ENCODE measurements at places on chromosomes 6 and 20.

DNA sequence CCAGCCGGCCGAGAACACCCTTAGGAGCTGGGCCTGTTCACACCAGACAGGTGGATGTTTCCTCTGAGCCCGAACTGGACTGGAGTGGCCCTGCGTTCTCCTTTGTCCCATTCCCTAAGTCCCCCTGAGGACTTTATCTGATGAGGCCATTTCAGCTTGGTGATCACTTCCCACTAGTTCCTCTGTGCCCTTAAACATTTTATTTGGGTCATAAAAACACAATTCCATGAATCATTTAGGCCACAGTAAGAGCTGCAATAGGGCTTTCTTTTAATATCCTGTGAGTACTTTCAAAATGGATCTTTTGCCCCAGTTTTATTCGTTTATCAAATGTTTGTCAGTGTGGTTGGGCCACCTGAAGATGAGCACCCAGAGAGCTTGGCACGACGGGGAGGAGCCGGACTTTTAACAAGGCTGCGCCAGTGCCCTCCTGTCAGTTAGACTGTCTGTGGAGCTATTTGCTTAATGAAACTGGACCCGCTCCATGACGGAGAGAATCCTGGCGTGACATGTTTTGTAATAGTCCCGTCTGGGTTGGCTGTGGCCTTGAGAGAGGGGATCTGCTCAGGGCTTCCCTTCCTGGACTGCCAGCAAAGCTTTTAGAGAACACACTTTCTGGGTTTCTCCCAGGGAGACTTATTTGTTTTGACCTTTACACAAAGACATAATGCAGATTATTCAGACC is 53.5 kb downstream of the ZDHHC14 start:
- peaks cover 17% of the 10 kb centered on the region for H3K36me3 ChIP-seq
- no peak overlapping the region for H3K4me3 ChIP-seq
- no peak for DNase-seq
- no peaks in the 10 kb centered on the region for H3K27me3 ChIP-seq
- peaks cover 28% of the 10 kb centered on the region for H3K4me1 ChIP-seq

DNA sequence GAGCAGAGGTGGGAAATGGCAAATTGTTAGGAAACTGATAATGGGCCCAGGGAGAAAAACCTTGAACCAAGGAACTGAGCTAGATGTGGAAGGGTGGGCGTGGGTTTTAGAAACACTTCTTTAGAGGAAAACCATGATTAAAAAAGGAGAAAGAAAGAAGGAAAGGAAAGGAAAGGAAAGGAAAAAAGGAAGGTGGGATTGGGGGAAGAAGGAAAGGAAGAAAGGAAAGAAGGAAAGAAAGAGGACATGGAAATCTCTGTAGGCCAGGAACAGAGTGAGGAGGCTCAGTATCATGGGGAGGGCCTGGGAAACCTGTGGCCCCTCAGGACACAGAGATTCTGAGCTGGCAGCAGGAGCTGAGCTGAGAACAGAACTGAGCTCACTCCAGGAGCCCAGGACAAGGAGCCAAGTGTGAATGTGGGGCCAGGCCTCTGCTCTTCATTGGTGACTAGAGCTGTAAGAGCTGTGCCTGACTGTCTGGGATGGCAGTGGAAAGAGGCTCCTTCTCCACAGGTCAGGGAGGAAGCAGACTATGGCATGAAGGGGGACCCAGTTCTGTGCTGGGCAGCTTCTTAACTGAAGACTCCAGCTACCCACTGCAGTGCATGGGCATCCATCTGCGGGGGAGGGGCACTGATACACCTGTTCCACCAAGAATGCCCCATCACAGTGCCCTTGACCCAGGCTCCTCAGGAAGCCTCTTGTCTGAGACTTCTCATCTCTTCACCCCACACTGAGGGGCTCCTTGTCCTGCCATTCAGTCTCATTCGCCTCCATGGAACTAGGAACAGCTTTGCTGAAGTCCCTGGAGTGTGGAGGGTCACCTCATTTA is 116.1 kb upstream of the BACH2 start:
- H3K4me3 ChIP-seq: no peak overlapping the region
- no peak for DNase-seq
- H3K27me3 ChIP-seq: no peaks in the 10 kb centered on the region
- peak overlapping the region; percentile 33 for H3K27ac ChIP-seq
- no peaks in the 10 kb centered on the region for H3K36me3 ChIP-seq

DNA sequence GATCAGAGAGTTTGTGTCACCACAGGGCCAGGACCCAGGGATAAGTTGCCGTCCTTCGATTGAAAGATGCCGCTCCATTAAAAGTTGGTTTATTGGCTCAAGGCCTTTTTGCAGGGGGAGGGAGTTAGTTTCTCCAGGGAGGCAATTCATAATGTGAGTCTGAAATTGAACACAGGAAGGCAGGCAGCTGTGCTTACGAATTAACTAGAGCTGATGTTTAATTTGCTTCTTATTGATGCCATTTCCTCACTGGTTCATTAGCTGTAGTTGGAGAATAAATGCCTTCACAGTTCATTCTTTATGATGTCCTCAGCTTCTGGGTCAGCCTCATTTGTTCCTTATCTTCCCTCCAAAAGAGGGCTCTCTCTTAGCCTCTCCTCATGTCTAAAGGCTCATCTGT is 113.2 kb upstream of the PTPRT start:
- no peaks in the 10 kb centered on the region for H3K36me3 ChIP-seq
- DNase-seq: no peak
- no peak overlapping the region for H3K27ac ChIP-seq
- H3K27me3 ChIP-seq: no peaks in the 10 kb centered on the region
- no peak overlapping the region for H3K4me3 ChIP-seq

DNA sequence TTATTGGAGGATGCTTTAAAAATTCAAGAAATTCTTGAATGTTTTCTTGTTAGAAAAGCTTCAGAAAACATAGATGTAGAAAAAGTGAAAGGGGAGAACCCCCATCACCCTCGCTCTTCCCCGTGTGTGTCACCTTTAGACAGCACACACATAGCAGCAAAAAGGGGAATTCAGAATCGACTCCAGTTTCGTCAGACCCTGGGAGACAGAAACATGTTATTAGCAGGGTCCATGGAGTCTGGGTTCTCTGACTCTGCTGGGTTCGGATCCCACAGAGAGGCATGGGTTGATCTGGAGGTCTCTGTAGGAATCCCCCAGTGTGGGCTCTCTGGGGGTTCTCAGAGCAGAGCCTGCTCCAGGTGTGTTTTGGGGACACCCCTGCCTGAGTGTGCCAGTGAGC is 43.7 kb downstream of the ARHGAP40 start:
- H3K4me3 ChIP-seq: no peak overlapping the region
- H3K27ac ChIP-seq: peak overlapping the region; percentile 45
- H3K36me3 ChIP-seq: no peaks in the 10 kb centered on the region

DNA sequence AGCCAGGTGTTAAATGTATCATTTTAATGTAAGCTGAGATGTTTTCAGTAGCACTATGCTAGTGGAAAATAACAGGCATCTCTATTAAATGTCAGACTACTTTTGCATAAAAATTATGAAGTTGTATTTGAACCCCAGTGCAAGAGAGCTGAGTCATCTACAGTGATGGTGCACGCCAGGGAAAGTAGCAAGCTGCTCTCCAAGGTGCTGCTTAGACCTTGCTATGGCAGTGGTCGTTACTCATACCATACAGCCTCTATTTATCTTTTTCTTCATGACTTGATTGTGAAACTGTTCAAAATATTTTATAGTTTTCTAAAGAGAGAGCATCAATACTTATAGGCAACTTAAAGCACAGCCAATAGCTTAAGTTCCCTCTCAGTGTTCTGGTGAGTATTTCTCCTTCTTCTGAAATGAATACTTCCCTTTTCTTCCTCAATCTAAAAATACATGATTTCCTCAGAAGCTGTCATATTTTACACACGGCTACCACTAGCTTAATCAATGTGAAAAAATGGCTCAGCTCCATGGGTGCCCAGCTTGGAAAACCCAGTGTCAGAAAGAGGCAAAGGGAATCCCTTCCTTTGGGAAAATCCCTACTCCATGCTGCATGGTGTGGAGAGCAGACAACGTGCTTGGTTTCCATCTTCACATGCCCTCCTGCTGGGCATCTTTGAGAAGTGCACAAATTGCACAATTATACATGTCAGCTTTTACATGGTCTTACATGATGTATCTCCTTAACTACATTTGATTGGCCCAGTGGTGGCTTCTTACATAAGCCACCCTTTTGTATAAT is 105.6 kb downstream of the ELOVL4 start:
- H3K27me3 ChIP-seq: peaks cover 12% of the 10 kb centered on the region
- no peaks in the 10 kb centered on the region for H3K36me3 ChIP-seq
- H3K27ac ChIP-seq: peak overlapping the region; percentile 48
- no peak overlapping the region for H3K4me3 ChIP-seq
- H3K4me1 ChIP-seq: peaks cover 10% of the 10 kb centered on the region
- no peak for DNase-seq

- DNase-seq: no peak
- H3K27ac ChIP-seq: no peak overlapping the region
- no peaks in the 10 kb centered on the region for H3K36me3 ChIP-seq
These were observed 87.8 kb upstream of the HS3ST5 start for GRCh38 chr6:114430534-114431124.

GRCh38 chr20:49482621-49483017 is at the start of gene KCNB1:
KCNB1 (minus strand) TSS chr20:49482668; CDS start chr20:49482480, 188 bp downstream.
- H3K27ac ChIP-seq: no peak within 1 kb of the TSS
- peaks cover 4% of the 10 kb centered on the region for H3K4me1 ChIP-seq
- peaks cover 88% of the 10 kb centered on the region for H3K27me3 ChIP-seq
- DNase-seq: peak; percentile 8
- H3K36me3 ChIP-seq: peaks cover 5% of the 10 kb centered on the region

GRCh38 chr6:34085453-34086170 is 60.3 kb downstream of the GRM4 start:
- H3K36me3 ChIP-seq: no peaks in the 10 kb centered on the region
- H3K4me3 ChIP-seq: no peak overlapping the region
- H3K27ac ChIP-seq: no peak overlapping the region
- no peaks in the 10 kb centered on the region for H3K4me1 ChIP-seq
- H3K27me3 ChIP-seq: peaks cover 25% of the 10 kb centered on the region

DNA sequence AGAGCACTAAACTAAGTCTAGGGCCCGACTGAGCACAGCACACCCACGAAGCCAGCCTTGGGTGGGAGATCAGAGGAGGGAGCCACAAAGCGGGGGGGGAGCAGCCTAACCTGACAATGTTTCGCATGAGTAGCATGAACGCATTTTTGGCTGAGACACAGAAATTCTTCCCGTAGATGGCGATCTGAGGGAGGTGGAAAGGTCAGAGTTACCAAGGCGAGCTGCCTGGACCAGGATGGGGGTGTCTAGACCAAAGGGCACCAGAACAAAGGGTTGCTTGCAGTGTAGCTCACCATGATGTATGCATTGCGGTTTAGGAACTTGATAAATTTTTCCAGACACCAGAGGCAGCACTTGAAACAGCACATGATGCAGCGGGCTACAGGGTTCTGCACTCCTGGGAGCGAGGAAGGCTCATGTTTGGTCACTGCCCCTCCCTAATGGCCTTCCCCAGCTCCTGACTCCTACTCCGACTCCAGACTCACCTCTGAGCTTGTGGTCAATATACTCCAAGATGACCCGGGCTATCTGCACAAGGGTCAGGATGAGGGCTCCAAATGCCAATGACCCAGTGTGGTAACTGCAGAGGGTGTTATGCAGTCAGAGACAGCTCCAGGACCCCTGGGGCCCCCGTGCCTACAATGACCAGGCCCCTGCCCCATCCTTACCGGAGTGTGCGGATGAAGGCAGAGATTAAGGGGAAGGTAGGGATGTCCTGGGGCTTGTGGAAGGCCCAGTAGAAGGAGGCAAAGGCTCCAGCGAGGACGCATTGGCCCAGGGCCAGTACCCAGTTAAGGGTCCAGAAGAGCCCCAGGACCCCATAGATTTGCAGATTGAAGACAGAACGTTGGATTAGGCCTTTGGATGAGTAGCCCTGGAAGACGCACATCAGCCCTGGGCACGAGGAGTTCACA is 2.8 kb upstream of the NEU1 start:
- peaks cover 6% of the 10 kb centered on the region for H3K27me3 ChIP-seq
- peak overlapping the region; percentile 25 for H3K27ac ChIP-seq
- peaks cover 13% of the 10 kb centered on the region for H3K36me3 ChIP-seq
- DNase-seq: no peak
- no peak overlapping the region for H3K4me3 ChIP-seq
- H3K4me1 ChIP-seq: peaks cover 18% of the 10 kb centered on the region

DNA sequence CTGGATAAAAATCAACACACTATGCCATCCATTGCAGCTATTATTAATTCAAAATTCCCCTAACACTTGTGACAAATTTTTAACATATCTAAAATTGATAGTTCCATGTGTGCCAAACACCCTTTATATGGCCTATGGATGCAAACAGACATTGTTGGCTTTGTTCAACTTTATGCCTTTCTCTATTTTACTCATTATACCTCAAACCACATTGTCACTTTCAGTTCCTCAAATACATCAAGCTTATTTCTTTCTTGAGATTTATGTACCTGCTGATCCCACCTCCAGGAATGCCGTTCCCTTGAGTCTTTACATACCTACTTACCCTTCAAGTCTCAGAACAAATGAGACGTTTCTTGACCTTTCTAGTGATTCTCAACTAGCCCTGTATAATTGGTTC is 193.5 kb upstream of the PLN start:
- peaks cover 12% of the 10 kb centered on the region for H3K27me3 ChIP-seq
- H3K27ac ChIP-seq: no peak overlapping the region
- no peak for DNase-seq
- peaks cover 13% of the 10 kb centered on the region for H3K4me1 ChIP-seq
- H3K36me3 ChIP-seq: no peaks in the 10 kb centered on the region
- H3K4me3 ChIP-seq: no peak overlapping the region

DNA sequence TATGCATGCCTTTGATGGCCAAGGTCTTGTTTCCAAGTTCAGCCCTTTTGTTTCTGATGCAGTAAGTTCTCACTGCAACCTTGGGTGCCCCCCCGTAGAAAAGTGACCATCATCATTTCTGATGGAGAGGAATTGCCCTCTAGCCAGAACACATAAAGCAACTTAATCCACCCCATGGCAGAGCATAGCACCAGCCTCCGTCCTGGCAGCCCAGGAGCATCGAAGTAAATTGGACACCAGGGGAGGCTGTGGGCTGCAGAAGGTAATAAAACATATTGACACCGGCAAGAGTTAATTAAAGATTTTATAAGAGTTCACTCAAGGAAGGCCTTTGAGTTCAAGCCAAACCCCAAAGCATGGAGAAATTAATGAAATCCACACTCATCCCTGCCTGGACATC is 39.2 kb upstream of the CST7 start:
- no peak overlapping the region for H3K27ac ChIP-seq
- H3K36me3 ChIP-seq: peaks cover 4% of the 10 kb centered on the region
- no peak overlapping the region for H3K4me3 ChIP-seq
- H3K4me1 ChIP-seq: no peaks in the 10 kb centered on the region
- peaks cover 8% of the 10 kb centered on the region for H3K27me3 ChIP-seq

- no peak overlapping the region for H3K4me3 ChIP-seq
- no peaks in the 10 kb centered on the region for H3K27me3 ChIP-seq
- peaks cover 29% of the 10 kb centered on the region for H3K4me1 ChIP-seq
- H3K36me3 ChIP-seq: peaks cover 8% of the 10 kb centered on the region
- H3K27ac ChIP-seq: peak overlapping the region; percentile 25
These were observed 56.9 kb downstream of the IRF4 start for GRCh38 chr6:448296-449056.
